Glutamatergic neuron (in vitro differentiated cells): ENCODE measurements at places on chromosomes 5 and 9. TPM values are rescaled to one million over a fixed set of nuclear protein-coding genes. Genes with fewer than 3 reads are reported as not detected.

Gene FBP2
- not detected for total RNA-seq

Gene TXNDC8
- not detected for total RNA-seq

- no peak for DNase-seq
Measured at GRCh38 chr5:79076819-79077218, 7.3 kb downstream of the BHMT2 start.

Gene ACSL6
- total RNA-seq = 8.1 TPM

- DNase-seq = no peak
Measured at GRCh38 chr5:154375329-154376008, 70.3 kb upstream of the SAP30L start.

DNA sequence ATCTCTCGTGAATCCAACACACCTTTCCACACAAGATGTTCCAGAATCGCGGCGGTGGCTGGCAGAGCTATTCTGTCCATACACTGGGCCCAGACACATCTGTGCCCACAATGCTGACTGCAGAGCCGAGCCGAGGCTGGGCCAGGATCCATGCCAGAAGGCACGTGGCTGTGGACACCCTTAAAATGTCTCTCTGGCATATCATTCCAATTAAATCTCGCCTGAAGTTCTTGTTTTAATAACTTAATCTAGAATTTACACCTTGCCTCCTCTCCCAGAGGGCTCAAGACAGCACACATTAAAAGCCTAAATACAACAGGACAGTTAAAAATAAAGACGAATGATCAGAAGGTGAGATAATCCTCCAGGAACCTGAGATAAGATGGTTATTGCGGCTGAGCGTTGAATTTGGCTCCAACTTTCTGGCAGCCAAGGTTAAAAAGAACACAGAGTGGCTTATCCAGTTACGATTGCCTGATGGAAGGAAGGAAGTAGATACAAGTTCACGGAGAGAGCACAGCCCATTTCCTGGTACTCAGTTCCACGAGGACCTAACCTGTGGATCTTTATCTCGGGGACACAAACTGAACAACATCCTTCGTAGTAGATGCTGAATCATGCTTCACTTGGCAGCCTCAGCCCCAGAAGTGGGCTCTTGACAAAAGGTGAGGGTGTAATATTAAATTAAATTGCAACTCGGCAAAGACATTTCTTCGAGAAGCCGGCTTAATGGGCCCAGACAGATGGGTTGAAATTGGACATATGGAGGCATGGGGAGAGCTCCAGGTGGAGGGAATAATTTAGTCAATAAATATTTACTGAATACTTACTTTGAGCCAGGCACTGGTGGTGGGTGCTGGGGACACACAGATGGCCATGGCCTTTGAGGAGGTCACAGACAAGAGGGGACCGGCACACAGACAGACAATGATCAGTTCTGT is 86.0 kb upstream of the TBC1D2 start:
- no peak for DNase-seq

GRCh38 chr5:85170183-85170582 is 785.5 kb upstream of the EDIL3 start:
- DNase-seq = no peak

Gene LCNL1
- total RNA-seq = not detected

- DNase-seq = no peak
Measured at GRCh38 chr5:90345684-90346083, 63.9 kb downstream of the CETN3 start.

- no peak for DNase-seq
Measured at GRCh38 chr9:124010303-124010664, 1.3 kb upstream of the LHX2 start.

- DNase-seq = no peak
Measured at GRCh38 chr5:35626108-35626507, 8.4 kb downstream of the SPEF2 start.

- no peak for DNase-seq
Measured at GRCh38 chr9:127937056-127937387, 632 bp downstream of the DPM2 start.
